CD4-positive, alpha-beta T cell treated with Interleukin-15 for 4 hours (primary cell): ENCODE measurements at places on chromosomes 2 and 18.

DNA sequence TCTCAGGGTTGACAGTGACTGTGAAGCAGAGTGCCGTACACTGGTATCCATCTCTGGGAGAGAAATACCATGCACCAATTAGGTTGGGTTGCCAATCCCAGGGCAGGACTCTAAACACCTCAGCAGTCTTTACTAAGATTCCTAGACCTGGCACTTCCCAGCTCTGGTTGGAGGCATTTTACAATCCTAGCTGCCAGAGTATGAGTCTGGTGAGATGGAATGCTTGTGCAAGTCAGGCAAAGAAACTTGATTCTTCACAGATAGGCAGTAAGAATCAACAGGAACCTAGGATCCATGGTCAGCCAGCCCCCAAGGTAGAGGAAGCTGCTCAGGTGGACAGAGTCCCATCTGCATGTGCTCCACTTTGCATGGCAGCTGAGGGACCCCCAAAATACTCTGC is 6.0 kb upstream of the UGT1A5 start:
- no peak for DNase-seq

- DNase-seq = no peak
Measured at GRCh38 chr2:64781711-64782390, 128.1 kb upstream of the SERTAD2 start.

- DNase-seq = no peak
Measured at GRCh38 chr18:75742516-75742915, 315.0 kb upstream of the SMIM21 start.

- peak; percentile 23 for DNase-seq
Measured at GRCh38 chr2:168002021-168002553, 245.3 kb downstream of the STK39 start.

DNA sequence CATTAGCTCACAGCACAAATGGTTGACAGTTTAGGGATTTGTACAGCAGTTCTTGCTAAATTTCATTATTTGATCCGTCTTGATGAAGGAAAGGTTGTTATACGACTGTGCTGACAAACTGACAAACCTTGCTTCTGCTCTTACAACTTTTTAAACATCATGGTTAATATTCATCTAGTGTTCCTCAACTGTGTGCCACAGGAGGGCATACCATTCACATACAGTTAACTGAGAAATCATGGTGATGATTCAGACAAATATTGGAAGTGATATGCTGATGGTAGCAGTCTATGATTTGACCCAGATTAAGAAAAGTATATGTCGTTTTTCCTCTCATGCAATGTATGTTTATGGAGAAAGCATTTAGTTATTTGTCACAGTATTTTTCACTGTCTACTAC is 129.8 kb upstream of the FSIP2 start:
- no peak for DNase-seq

DNA sequence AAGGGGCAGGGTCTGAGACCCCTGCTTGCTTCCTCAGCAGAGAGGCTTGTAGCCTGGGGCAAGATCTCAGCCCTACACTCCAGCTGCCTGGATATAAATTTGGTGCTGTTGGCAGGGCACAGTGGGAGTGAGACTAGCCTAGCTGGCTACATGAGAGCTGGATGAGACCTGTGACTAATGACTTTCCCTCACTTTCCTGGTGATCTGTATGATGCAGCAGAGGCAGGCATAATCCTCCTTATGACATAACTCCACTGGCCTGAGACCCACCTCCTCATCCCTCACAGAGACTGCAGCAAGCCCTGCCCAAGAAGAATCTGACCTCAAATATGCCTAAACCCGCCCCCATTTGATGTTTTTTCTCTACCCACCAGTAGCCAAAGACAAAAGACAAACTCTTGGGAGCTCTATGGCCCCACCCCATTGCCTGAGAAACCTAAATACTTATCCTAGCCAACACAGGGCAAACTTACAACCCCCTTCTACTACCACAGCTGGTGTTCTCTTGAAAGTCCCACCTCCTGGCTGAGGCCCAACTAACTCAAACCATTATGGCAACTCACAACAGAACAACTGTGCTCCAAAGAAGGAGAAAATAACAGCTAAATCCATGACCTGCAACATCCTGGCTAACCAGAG is 102.7 kb downstream of the NR4A2 start:
- DNase-seq = no peak

DNA sequence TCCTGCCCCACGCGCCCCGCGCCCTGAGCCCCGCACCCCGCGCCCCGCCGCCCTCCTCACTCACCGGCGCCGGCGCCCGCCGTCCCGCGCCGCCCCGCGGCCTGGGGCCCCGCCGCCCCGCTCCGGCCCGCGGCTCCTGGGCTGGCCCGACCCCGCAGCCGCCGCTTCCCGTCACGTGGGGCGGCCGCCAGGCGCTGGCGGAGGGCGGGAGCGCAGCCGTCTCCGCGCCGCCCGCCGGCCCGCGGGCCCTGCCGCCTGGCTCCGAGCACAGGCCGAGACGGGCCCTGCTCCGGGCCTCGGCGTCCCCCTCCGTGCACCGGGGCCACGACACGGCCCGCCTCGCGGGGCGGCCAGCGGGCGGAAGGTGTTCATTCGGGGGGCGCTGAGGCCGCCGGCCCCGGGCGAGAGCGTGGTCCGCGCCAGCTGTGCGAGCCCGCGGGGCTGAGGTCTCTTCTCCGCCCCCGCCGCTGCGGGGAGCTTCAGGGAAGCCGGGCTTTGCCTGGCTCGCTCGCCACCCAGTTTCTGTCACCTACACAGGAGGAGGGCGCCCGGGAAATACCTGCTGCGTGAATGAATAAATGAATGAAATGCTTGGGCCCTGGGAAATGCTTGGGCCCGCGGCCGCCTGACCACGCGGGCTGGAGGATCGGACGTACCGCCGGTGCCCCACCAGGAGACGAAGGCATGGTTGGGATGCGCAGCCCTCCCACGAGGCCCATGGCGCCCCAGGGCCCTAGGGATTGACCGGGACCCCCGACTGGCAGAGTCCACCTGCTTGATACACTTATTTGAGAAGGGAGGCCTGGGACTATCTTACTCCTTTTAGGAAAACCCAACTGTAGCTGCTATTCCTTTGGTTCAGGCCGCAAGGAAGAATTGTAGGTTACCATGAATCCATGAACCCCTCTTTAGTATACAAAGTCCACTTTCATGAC is at the start of gene TGFBRAP1:
Gene TGFBRAP1, minus strand, starts transcription at position 175 of the 935 bp plus-strand sequence. CDS start 21,434 bp downstream, outside the sequence.
- peak; percentile 46 for DNase-seq

- DNase-seq = no peak
Measured at GRCh38 chr2:101745711-101746694, 48.5 kb downstream of the MAP4K4 start.

GRCh38 chr2:85579266-85579935 is 2.0 kb downstream of the VAMP8 start:
- DNase-seq = no peak

DNA sequence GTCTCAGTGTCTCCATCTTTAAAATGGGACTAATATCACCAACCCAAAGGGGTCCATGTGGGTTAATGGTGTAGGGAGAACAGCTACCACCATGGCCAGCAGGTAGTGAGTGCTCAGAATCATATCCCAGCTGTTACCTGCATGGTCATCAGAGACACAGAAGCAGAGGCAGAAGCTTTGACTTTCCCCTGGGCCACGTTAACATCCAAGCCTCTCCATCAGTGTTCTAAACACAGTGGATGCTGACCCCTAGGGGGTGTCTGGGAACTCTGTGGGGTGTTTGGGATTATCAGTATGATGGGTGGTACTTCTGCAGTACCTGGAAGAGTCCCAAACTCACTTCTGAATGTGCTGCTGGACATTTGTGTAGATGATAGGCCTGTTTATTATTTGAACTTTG is 93.6 kb downstream of the GYPC start:
- DNase-seq = no peak

DNA sequence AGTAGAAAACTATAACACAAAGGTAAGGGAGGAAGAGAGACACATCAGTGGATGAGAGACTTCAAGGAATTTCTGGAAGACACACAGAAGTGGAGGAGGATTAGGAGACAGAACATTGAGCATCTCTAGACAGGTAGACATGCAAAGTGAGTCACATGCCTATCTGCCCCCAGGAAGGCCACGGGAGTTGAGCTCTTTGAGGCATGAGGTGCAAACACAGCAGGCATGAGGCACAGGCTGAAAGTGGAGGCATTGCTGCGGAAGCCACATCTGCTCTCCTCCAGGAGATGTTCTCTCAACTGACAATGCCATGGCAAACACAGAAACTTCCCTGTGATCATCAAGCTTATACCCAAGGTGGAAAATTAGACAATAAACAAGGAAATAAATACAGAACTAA is 481.6 kb upstream of the MYT1L start:
- DNase-seq = no peak

DNA sequence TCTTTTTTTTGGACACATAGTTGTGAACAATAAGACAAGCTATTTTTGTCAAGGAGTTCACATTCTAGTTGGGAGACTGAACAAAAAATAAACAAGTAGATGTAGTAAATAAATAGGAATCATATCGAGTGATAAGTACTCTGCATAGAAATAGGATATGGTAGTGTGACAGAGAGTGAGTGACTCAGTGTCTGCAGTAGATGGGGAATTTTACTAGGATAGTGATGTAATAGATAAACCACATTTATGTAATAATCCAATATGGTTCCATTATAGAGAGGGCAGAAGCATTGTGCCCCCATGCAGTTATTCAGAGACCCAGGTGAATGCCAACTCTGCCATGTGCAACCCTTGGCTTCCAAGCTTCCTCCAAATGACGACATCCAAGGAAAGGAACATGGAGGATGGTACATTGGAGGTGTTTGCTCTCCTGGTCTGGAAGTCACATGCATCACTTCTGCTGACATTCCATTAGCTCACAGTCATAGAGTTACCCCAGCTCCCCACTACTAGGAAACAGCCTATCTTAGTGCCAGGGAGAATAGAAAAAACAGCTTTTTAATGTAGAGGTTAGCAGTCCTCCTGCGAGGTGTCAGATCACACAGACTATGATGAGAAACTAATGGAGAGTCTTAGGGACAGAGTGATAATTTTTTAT is 595.4 kb downstream of the NYAP2 start:
- DNase-seq = no peak

- DNase-seq = no peak
Measured at GRCh38 chr2:60552851-60553494, 481 bp downstream of the BCL11A start.

- DNase-seq = no peak
Measured at GRCh38 chr2:96142217-96143113, 2.8 kb downstream of the DUSP2 start.

- DNase-seq = no peak
Measured at GRCh38 chr2:55729136-55729685, 35.6 kb upstream of the PNPT1 start.

DNA sequence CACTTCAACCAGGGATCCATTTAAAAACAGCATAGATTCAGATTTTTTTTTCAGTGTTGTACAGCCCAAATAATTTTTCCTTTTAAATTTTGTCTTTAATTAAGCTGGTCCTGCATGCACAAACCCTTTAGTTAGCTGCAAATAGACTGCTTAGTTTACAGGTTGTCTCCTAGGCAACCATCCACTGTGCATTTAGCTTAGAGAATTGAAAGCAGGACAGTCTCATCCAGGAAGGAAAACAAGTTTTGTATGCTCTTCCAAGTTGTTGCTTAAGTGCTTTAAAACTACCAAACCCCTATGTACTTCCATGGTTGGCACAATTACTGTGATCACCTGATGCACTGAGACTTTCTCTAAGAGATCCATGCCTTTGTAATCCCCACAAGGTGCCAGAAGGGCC is at the start of gene MAP3K19:
Gene MAP3K19, minus strand, starts transcription at position 148 of the 400 bp plus-strand sequence. CDS start 22,800 bp downstream, outside the sequence.
- DNase-seq = no peak

GRCh38 chr2:107717661-107718060 is 109.0 kb upstream of the RGPD4 start:
- no peak for DNase-seq

DNA sequence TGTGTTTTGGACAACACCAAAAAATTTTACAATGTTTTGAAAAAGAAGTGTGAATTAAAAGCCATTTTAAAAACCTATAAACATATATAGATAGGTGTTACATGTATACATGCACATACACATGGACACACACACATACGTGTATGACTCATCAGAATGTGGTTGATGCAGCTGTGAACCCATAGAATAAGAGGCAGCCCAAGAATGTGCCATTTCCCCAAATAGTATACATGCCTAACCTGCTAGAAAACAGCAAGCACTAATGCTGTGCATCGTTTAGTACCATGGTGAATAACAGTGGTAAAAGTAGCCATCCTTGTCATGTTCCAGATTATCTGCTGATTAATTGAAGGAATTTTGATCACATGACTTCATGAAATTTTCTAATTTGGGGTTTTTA is 149.0 kb downstream of the DSEL start:
- no peak for DNase-seq

- no peak for DNase-seq
Measured at GRCh38 chr2:123890148-123890547, 134.9 kb upstream of the CNTNAP5 start.

- DNase-seq = no peak
Measured at GRCh38 chr2:100518801-100519200, 44.0 kb upstream of the PDCL3 start.

GRCh38 chr2:105809097-105809473 is 64.4 kb downstream of the NCK2 start:
- DNase-seq = no peak

- DNase-seq = no peak
Measured at GRCh38 chr2:99181624-99182000, 628 bp downstream of the MRPL30 start.

DNA sequence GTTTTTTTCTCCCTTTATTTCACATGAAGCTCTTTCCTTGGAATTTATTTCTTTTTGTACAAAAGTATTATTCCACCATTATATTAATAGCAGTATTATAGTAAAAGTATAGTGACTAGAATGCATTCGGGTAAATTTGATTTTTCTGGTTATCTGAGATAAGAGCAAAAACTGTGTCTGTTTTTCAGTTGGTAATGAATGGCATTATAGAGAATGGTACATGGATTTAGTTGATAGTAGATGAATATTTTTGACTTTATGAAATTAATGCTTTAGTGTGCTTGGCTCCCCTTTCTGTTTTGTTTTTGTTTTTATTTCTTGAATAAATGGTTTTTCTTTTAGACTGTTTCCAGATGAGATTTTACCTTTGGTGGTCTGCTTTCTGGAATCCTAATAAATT is 71.8 kb downstream of the MTA3 start:
- no peak for DNase-seq

GRCh38 chr2:15923597-15923996 is 16.8 kb upstream of the MYCN start:
- DNase-seq = no peak

DNA sequence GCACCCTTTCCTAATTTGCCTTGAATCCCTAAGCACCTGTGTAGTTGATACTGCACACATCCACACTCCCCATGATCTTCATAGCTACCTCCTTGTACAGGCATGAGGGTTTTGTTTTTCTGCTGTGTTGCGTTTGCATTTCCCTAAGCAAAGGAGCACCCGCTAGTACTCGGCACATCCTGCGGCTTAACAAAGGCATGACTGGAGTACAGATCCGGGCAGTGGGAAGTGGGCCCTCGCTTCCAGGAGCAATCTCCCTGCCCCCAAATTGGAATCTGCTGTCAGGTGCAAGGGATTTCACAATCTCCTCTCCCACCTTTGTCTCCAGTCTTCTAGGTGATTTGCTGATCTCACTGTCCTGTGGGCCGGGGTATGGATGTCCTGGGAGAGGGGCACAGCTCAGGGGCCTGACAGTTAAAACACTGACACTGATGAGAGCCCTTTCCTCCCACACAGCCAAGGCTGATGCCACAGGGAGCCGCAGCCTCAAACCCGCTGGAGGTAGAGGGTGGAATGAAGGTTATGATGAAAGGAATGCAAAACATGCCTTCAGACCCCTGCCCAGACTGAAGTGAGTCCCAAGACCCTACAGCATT is 98.7 kb upstream of the THOC1 start:
- no peak for DNase-seq

GRCh38 chr18:55387139-55387984 is 200.6 kb downstream of the TCF4 start:
- DNase-seq = no peak

GRCh38 chr2:145043399-145043834 is 523.5 kb upstream of the ZEB2 start:
- DNase-seq = no peak

- no peak for DNase-seq
Measured at GRCh38 chr18:42018831-42019230, 63.8 kb downstream of the PIK3C3 start.
